Activated CD8-positive, alpha-beta memory T cell treated with anti-CD3 and anti-CD28 coated beads, Interleukin-2, amount 10 ng/mL, durations not matched to agents 7 days and 5 days (primary cell): ENCODE measurements at places on chromosomes 16 and 17. TPM values are rescaled to one million over a fixed set of nuclear protein-coding genes. Genes with fewer than 3 reads are reported as not detected.

- no peak for DNase-seq
Measured at GRCh38 chr16:62035115-62036092, 834 bp downstream of the CDH8 start.

DNA sequence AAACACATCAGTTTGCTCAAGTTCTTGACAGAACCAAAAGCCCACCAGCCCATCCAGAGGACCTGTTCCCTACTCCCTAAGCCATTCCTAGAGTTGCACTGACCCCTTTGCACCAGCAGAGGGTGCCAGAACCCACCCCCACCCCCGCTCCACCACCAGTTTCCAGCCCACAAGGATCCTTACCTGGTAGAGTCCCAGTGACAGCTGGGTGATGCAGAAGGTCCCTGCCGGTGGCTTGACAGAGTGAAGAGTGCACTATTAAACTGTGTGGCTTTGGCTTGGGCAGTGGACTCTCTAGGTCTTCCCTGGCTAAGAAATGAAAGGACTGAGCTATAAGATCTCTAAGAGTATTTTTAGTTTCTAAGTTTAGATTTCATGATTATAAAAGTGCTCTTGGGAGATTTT, 73.3 kb upstream of the MTMR4 start:
- peak; percentile 66 for DNase-seq

DNA sequence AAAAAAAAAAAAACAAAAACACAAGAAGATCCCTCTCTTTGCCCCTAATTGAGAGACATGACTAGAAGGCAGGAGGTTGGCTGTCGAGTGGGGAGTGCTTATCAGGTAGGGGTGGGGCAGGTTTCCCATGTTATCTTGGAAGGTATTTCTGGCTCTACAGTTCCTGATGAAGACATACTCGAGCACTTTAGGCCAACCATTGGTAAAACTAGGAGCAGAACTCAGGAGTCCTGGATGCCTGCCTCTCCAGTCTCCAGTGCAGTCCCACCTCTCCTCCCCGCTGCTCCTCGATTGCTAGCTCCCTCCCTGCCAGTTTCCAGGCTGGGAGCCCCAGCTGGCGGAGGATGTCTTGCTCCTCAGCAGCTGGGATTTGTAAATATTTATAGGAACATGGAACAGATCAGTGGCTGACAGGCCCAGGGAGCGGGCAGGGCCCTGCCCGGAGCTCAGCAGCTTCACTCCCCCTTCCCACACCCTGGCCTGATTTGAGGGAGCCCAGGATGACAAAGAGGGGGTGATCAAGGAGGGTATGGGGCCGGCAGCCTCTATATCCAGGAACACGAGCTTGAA, 11.4 kb upstream of the C1QL1 start:
- DNase-seq = no peak

GRCh38 chr16:29736112-29736511, 9.7 kb downstream of the C16orf54 start:
- no peak for DNase-seq

GRCh38 chr17:78979780-78980623, at the start of gene LGALS3BP:
LGALS3BP (minus strand) TSS chr17:78979923; CDS start chr17:78977191, 2,732 bp downstream.
- peak; percentile 60 for DNase-seq

Gene NAGPA
- 9.7 TPM for total RNA-seq

GRCh38 chr16:73170612-73171038, 122.7 kb upstream of the ZFHX3 start:
- DNase-seq = no peak
